ENCODE measurements at places on chromosomes 6 and 20.

GRCh38 chr6:88972504-88973423, 9.3 kb upstream of the RNGTT start:
- DNase-seq: no peak

GRCh38 chr20:53926428-53927028, 143.9 kb downstream of the BCAS1 start:
- peak; percentile 20 for DNase-seq

GRCh38 chr6:168123165-168123911, 44.3 kb upstream of the FRMD1 start:
- DNase-seq: no peak

GRCh38 chr20:44990957-44991356, 24.6 kb downstream of the STK4 start:
- DNase-seq: no peak

GRCh38 chr20:41508335-41508734, 109.8 kb downstream of the CHD6 start:
- no peak for DNase-seq

- no peak for DNase-seq
These were observed 100.1 kb upstream of the ADTRP start for GRCh38 chr6:11878735-11879134.

GRCh38 chr6:65259059-65259458, 448.0 kb downstream of the EYS start:
- DNase-seq: no peak

DNA sequence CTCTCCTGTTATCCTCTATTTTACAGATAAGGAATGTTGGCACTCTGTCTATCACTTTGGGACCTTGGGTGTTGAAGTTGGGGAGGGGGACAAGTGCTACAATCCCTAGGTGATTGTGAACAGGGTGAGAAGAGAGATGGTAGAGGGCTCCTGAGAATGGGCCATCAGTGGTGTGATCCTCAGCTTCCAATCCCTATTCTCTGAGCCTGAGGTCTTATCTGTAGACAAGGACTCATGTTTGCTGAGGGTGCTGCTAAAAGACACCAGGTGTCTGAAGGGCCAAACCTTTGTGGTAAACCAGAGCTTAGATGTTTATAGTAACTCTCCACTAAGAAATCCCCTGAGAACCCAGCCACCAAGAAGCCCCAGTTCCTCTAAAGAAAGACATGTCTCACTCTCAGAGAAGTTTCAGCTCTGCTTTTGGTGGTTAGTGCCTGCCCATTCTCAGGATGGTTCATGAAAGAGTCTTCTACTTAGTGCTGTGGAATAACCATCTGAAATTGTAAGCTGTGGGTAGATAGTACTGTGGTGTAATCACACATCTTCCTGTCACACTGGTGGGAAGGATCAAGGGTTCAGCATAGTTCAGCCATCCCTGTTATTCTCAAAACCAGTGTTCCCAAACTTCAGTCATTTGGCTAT, 58.2 kb upstream of the IL20RA start:
- no peak for DNase-seq

GRCh38 chr20:44071057-44071456, 115.9 kb downstream of the JPH2 start:
- no peak for DNase-seq

GRCh38 chr6:4281341-4282293, 146.2 kb upstream of the ECI2 start:
- DNase-seq: peak; percentile 9

DNA sequence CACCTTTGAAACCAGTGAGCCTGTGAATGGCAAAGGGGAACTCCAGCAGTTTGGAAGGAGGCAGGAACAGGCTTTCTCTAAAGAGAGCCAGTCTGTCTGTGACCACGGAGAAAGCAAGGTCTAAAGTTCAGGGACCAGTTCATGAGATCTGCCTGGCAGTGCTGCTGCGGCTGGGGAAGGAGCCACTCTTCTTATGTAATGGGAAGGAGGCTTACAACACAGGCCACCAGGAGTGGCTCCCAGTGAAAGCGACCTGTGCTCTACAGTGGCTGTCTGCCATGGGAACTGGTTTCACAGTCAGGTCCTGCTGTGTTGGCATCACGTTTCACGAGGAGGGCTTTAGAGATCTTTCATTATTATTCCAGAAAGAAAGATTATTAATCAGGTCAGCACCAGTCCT, 291.9 kb upstream of the PRDM1 start:
- DNase-seq: no peak

GRCh38 chr20:20454850-20455627, 87.1 kb downstream of the INSM1 start:
- no peak for DNase-seq

- no peak for DNase-seq
These were observed 23.7 kb downstream of the PEX7 start for GRCh38 chr6:136846046-136846445.

DNA sequence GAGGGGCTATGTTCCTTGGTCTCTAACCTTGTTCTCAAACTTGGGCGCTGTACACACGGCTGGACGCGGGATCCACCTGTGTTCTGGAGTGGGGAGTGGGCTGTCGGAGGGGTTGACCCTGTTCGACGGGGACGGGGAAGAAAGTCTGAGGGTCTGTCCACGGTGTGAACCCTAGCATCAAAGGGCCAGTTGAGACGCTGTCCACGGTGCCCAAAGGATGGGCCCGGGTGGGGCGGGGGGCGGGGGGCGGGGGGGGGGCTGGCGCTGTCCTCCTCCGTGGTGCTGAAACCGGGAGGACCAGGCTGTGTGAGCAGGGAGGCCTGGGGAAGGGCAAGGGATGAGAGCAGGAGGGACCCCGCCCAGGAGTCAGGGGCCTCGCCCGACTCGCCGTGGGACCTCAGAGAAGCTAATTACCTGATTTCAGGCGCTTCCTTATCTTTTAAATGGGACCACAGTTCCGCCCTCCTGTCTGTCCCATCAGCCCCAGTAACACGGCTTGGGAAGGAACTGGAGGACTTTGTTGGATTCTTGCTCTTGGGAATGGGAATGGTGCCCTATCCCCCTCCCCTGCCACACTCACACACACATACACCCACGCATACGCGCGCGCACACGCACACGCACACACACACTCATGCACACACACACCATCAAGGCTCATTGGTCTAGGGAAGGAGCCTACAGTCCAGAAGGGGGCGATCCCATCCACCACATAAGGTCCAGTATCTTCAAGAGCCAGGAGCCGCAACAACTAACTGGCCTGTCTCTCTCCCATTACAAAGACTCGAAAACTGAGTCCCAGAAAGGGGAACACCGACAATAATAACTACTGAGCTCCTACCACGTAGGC, 1.0 kb upstream of the VSTM2L start:
- no peak for DNase-seq

DNA sequence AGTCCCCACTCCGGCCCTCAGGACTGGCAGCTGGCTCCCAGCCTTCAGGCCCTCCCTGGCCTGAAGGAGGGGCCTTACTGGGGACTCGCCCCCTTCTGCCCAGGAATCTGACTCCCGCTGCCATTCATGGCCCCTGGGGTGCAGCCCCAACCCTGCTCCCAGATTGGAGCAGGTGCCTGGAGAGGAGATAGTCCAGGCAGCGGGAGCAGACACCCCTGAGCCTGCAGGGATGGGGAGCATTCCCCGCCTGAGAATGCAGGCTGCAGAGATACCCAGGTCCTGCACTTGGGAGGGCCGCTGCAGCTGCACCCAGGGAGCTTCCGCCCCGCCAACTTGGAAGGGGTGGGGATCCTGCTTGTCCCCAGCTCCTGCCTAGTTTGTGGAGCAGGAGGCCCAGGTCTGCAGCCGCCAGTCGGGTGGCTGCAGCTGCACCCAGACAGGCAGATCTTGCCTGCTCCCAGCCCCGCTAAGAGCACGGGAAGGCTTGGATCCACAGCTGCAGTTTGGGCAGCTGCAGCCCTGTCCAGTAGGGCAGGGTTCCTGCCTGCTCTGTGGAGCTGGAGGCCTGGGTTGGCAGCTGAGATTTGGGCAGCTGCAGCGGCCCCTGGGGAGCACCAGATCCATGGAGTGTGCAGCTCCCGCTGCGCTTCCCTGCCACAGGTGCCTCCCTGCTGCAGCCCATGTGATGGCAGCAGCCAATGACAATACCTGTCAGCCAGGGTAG, 5.2 kb downstream of the GTSF1L start:
- DNase-seq: no peak

DNA sequence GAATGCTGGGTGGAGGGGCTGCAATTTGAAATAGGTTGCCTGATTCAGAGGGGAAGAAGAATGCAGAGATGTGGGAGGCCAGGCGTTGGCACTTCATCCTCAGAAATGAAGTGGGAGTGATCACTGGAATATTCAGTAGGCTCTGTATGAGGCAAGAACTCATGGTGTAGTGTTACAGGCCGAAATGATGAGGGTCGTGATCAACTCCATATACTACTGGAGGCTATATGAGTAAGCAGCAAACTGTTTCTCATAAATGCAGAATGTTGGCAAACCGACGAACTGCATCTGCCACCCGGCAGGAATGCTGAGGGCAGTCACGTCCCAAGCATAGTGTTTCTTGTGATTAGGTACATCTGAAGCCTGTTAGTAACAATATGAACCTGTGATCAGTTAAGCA, 12.7 kb downstream of the KCNS1 start:
- no peak for DNase-seq

DNA sequence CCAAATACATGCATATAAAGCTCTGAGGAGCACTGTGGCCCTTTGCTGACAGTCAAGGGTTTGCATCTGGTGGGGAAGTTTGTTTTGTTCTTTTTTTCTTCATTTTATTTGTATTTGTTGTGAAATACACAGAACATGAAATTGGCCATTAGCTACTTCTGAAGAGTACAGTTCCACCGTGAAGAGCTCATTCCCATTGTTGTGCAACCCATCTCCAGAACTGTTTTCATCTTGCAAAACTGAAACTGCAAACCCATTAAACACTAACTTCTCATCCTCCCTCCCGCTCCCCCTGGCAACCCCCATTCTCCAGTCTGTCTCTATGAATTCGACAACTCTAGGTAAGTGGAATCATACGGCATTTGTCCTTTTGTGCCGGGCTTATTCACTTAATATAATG, 231.3 kb downstream of the TFAP2C start:
- DNase-seq: no peak

DNA sequence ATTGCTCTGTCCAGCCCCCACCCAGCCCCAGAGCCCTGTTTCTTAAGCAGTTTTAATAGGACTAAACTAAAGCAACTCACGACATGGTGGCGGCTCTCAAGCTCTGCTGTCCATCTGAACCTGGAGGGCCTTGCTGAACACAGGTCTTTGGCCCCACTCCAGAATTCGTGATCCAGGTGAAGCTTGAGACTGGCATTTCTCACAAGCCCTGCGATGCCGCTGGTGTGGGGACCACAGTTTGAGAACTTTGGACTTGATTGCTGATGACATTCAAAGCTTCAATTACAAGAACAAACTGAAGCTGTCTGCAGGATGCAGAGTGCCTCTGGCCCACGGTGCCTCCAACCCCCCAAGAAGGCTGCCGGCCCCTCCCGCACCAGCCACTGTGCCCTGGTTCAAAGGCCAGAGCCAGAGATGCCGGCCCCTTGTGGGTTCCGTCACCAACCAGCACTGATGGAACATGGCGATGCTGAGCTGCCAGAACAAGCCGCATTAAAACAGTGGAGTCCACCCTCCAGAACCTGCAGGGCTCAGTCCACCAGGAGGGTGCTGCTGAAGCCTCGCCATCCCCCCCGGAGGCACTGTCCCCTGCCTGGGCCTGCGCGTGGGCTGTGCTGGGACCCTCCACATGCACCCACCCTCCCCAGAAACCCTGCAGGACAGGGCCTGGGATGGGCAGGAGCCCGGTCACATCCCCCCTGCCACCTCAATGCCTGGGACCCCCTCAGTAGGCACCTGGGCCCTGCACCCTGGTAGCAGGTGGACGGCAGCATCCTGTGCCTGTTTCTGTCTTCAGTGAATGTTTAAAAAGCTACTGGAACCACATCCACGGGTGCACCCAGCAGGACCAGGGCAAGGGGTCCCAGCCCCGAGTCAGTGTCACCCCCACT, 101.1 kb downstream of the PSMB1 start:
- DNase-seq: no peak

DNA sequence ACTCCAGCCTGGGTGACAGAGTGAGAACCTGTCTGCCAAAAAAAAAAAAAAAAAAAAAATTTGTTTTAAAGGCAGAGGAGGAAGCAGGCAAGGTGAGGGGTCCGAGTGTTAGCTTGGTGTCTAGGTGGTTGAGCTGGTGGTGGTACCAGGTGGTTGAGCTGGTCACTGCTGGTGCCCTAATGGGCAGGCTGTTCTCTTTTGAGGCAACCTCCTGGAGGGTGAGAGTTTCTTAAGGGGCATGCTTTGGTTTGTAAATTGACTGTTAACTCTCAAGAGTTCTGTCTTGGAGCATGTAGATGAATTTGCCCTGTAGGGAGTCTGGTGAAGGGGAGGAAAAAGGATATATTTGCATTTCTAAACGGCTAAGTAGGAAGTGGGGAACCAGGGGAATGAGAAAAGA, 52.7 kb downstream of the BANF2 start:
- DNase-seq: no peak

DNA sequence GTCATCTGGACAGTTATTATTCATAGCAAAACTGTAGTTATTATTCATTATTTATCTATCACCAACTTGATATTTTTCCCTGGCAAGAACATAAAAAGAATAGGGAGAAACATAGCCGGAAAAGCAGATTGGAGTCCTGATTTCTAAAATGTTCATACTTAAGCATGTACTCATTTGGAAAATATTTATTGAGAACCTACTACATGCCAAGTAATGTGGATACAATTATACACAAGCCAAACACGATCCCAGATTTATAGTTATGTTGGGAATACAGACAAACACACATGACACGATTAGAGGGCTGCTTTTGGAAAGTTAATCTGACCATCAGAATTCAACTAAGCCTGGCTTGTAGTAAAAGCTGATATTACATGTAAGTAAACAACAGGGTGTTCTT, 30.7 kb downstream of the ARHGAP18 start:
- no peak for DNase-seq

DNA sequence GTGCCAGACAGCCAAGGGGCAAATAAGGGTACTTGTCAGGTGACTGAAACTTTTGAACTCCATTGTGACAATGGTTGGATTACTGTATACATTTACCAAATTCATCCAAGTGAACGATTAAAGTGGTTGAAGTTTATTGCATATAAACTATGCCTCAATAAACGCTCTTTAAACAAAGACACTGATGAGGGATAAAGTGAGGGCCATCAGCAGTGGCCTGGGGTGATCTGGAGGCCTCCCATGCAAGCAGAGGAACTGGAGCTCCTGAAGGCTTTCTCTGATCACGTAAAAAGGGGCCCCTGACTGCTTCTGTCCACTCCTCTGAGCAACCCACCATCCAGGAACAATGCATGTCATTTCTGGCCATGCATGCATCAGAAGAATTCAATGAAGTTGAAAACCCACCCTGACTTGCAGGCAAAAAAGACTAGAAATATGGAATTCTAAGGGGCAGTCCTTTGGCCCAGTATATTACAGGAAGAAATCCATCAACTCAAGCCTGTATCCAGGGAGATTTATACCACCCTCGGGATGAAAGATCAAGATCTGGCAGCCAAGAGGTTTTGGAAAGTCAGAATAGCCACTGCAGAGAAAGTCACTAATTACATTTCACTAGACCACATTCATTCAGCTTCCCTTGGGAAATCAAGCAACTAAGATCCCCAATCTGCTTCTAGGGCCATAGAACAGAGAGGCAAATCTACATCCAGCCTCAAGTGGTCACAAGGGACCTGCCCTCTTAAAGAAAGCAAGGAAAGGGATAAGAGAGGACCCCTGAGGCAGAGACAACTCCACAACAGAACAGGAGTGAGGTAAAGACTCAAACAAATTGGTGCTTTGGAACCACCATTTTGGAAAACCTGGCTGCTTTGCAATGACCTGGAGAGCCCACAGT, 31.7 kb upstream of the RAB22A start:
- DNase-seq: no peak

GRCh38 chr6:37141281-37142049, 28.5 kb upstream of the PIM1 start:
- DNase-seq: no peak

All from stimulated activated CD4-positive, alpha-beta T cell treated with anti-CD3 and anti-CD28 coated beads, Interleukin-15, amount 100 ng/mL, for 48 hours (primary cell).